Activated T-cell treated with anti-CD3 and anti-CD28 coated beads for 4 hours (primary cell): ENCODE measurements at places on chromosomes 11 and 22.

DNA sequence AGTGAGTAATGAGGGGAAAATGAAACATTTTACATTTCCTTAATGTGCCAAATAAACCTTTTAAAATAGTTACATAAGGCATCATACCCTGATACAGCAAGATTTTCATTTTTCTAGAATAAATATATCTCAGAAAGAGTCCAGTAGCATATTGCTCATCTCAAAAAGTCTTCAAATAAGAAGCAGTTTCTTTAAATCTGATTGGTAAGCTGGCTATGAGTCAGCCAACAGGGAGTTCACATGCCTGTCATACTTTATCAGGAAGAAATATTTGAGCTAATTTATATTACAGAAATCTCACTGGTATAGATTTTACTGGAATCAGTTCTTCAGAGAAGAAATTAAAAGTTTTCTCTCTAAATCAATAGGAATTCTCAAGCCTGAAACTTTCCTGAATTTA is 258.1 kb downstream of the C11orf87 start:
- no peak for DNase-seq

DNA sequence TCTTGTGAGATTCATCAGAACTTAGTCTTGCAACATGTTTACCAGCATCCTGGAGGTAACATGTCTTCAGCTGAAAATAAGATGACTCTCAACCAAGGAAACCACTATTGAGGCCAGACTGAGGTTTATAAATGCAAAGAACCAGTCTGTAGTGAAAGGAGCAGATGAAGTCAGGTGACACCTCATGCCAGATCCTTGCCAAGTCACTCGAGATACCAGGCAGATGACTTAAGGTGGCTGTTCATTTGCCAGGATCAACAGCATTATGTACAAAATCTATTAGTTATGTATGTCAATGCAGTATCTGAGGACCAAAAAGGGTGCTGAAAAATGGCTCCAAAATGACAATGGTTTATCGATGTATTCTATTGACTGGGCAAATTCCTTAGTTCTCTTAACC is 100.0 kb upstream of the SOX6 start:
- DNase-seq, result no peak

GRCh38 chr11:74678041-74678440 is 53.2 kb downstream of the CHRDL2 start:
- DNase-seq, result no peak

DNA sequence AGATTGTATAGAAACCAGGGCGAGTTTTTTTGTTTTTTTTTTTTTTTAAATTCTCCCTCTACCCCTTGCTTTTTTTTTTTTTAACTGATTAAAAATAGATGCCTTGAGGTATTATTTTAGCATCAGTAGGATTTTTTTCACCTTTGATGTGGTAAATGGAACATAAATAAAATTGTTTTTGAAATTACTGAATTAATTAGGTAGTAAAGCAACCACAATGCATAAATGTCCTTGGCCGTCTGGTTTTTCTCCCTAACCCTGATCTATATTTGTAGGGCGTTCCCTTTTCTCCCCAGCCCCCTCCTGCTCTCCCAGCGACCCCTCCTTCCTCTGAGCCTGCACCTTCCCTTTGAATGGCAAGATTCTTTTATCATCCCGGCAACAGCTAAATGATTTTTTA is 107.8 kb downstream of the ZBTB16 start:
- DNase-seq, result no peak

GRCh38 chr11:89168396-89168795 is 9.3 kb upstream of the TYR start:
- DNase-seq, result no peak

DNA sequence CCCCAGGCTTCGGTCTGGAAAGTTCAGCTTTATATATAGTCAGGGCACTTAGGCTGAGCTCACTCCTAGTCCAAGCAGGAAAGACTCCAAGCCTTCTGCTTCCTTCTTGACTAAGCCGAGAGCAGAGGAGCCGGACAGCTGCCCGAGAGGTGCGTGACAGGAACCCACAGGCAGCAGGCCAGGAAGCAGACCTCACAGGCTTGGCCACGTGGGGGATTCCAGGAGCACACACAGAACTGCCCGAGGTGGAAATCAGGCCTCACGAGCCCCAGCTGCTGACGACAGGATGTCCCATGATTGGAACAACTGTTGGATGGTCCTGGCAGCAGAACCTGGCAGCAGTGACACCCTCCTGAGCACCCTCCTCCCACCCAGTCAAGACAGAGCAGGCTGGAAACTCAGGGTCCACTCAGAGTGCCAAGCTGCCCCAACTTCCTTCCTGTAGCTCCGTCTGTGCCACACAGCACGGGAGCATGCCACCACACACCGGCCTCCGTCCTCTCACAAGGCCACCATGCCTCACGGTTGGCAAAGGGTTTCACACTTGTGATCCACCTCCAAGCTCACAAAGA is 5.4 kb downstream of the PLA2G6 start:
- no peak for DNase-seq

DNA sequence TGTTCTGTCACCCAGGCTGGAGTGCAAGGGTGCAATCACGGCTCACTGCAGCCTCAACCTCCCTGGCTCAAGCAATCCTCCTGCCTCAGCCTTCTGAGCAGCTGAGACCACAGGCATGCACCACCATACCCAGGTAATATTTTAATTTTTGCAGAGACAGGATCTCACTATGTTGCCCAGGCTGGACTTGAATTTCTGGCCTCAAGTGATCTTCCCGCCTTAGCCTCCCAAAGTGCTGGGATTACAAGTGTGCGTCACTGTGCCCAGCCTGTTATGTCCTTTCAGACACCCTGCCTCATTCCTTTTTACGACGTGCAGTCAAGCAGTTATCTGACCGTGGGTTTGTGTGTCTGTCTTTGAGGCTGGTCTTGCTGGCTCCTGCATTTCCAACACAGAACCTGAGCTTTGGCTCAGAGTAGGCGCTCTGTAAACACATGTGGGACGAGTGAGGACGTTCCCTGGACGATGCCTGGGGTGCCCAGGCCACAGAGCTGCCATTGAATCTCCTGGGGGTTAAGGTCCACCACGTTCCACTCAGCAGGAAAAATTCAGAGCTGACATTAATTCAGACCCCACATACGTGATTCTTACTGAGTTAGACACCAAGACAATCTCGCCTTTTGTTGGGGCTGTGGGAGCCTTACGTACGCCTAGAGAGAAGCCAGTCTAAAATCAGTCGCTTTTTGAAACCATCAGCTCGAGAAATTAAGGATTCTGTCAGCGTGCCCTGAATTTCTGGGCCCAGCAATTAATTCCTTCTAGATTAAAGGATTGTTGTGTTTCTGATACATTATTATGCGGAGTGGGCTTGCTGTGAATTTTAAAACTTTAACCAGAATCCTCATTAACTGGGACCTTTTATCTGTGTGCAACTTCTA is 21.5 kb upstream of the EMID1 start:
- DNase-seq, result no peak

- no peak for DNase-seq
Observed at GRCh38 chr11:117529816-117530215, 202.2 kb downstream of the CEP164 start.

GRCh38 chr11:66996609-66997273 is 21.6 kb downstream of the C11orf86 start:
- DNase-seq, result no peak

- peak; percentile 85 for DNase-seq
Observed at GRCh38 chr22:45268958-45269844, 15.5 kb upstream of the UPK3A start.

- no peak for DNase-seq
Observed at GRCh38 chr22:19231986-19232385, 53.5 kb upstream of the SLC25A1 start.

- DNase-seq, result no peak
Observed at GRCh38 chr11:104134745-104135144, 29.2 kb downstream of the PDGFD start.

- DNase-seq, result no peak
Observed at GRCh38 chr11:105923807-105924206, 98.2 kb downstream of the MSANTD4 start.

DNA sequence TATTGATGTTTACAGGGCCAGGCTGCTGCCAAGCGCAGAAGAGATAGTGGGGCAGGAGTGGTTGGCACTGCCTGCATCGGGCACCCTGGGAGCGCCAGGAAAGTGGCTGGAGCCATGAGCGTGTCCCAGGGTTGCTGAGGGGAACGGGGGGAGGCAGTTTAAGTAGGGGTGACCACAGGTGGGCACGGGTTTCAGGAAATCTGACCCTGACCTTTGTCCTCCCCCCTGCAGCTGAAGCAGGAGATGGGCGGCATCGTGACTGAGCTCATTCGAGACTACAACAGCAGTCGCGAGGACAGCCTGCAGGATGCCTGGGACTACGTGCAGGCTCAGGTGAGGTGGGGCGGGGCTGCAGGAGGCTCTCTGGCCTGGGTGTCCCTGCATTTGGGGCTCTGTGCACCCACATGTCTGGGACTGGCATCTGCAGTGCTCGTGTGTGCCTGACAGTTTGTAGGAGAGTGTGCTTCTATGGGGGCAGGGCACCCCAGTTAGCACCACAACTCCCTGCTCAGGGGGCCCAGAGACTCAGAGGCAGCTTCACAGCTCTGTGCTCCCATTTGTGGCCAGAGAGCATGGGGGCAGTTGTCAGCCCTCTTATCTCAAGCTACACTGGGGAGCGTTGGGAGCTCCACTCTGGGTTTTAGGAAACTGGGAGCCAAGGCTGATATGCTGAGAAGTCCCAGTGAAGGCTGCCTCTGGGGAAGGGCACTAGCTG is 49.7 kb downstream of the CD82 start:
- no peak for DNase-seq

- DNase-seq, result no peak
Observed at GRCh38 chr11:116742104-116742503, 30.7 kb downstream of the BUD13 start.

DNA sequence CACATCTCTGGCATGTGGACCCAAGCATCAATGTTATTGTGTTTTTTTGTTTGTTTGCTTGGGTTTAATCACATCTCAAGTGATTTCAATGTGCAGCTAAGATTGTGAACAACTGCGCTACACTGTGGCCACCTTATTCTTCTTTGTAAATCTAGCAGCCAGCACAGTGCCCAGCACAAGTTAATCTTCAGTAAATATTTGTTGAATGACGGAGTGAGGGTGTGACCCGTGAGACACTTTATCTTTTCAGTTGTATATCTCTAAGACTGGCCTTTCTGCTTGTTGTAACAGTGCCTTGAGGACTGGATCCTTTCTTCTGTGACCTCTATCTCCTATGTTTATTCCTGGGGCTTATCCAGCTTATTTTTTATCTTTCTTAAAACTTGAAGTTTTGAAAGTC is 21.4 kb upstream of the AMOTL1 start:
- DNase-seq, result no peak

DNA sequence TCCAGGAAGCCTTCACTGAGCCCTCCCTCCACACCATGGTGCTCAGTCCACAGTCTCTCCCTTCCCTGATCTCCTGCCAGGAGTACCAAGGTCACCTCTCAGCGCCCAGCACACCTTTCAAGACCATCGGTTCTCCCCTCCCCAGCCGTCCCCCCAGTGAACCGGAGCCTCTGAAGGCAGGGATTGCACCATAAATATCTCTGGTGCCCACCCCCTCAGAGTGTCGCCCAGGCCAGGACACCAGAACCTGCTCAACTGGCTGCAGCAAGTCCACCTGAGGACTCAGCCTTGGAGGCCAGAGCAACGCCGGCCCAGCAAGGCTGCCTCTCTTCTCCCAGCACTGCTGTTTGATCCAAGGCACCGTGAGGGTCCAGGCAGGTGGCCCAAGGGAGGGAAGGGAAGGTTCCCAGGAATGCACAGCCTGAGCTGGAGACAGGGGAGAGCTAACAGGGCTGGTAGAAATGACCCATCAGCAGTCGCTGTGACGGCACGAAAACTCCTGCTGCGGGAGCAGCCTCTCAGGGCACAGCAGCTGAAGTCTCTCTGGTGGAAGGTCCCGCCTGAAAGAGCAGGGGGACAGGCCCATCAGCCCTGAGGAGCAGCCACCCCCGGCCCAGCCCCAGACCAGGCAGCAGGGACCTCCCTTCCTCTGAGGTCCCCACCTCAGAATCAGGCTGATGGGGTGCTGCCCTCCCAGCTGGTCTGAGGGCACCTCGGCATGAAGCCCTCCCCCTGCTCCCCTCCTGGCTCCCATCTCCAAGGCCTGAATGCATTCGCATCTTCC is 80.3 kb downstream of the BUD13 start:
- DNase-seq, result no peak

GRCh38 chr11:134252346-134253187 is 585 bp downstream of the THYN1 start:
- no peak for DNase-seq

GRCh38 chr11:36405585-36406367 is 104.3 kb downstream of the TRAF6 start:
- no peak for DNase-seq

DNA sequence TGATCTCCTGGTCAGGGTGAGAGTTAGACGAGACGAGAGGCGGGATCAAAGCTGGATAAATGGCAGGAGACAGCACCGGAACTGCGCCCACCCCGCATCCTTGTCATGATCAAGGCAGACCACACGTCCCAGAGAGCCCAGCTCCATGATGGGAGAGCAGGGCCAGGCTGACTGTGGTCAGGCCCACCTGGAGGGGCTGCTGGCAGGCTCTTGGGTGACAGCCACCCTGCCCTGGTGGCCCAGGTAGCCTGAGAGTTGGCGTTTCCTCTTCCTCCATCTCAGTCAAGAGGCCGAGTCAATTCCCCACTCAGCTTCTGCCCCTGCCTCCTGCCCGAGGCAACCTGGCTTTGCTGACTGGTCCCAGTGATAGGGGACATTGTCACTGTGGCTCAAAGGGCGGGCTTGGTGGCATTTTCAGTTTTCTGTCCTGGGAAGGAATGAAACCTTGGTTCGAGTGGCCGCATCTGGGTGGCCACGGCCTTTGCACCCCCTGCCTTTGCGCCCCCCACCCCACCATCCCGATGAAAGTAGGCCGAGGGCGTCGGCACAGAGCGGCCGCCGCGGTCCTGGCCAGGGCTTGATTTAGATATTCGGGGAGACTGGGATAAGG is 60.8 kb upstream of the PPARA start:
- DNase-seq, result no peak

GRCh38 chr11:63853476-63853875 is 14.6 kb downstream of the MARK2 start:
- no peak for DNase-seq
